B cell (primary cell): ENCODE measurements at places on chromosomes 16 and 17.
A peak's percentile ranks its signal among the peaks of the same experiment; 100 is the strongest.

DNA sequence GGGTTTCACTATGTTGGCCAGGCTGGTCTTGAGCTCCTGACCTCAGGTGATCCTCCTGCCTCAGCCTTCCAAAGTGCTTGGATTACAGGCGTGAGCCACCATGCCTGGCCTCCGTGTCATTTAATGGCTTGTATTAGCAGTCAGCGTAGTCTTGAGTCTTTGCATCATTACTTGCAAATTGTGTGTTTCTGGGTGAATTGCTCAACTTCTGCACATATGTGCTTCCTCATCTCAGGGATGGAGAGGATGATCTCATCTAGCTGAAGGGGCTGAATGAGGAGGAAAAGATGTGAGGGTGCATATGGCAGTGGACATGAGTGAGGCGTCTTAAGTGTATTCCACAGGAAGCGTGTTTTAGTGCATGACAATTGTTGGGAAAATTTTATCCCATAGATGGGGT is 155.8 kb downstream of the SNX29 start:
- no peak for DNase-seq

DNA sequence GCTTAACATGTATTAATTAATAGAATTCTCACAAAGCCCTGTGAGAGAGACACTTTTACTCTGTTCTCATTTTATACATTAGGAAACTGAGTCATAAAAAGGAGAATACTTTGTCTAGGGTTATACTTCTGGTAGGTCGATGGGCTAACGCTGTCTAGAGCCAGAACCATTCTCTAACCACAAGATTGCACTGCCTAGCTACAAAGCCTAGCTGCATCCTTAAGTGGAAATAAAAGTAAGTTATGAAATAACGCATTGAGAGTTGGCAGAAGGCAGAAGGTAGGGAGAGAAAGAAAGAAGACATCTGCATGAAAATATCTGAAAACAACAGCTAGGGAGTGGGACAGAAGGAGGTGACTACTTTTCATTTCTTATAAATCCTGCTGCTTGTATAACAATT is 33.2 kb downstream of the IRX6 start:
- DNase-seq: no peak

- no peak for DNase-seq
Measured at GRCh38 chr17:14355556-14355955, 54.7 kb downstream of the HS3ST3B1 start.

- DNase-seq: no peak
Measured at GRCh38 chr17:48549281-48549630, 4.3 kb upstream of the HOXB2 start.

GRCh38 chr16:19524356-19524615 is 544 bp downstream of the CCP110 start:
- no peak for DNase-seq

GRCh38 chr16:73308771-73309170 is 260.8 kb upstream of the ZFHX3 start:
- no peak for DNase-seq

DNA sequence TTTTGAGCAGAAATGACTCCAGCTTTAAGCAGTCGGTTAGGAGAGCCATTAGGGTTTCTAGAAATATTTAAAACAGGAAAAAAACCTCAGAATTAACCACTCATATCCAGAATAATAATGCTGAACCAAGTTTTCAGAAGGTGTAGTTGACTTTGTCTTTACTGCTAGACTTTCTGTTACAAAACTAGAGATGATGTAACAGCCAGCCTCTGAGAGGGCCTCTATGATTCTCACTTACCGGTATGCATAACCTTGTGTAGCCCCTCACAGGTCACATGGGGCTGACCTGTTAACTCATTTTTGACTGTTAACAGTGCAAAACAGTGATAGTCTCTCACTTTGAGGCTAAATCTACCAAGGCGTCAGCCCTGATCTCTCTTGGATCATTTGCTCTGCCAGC is 74.3 kb downstream of the TEX14 start:
- no peak for DNase-seq

DNA sequence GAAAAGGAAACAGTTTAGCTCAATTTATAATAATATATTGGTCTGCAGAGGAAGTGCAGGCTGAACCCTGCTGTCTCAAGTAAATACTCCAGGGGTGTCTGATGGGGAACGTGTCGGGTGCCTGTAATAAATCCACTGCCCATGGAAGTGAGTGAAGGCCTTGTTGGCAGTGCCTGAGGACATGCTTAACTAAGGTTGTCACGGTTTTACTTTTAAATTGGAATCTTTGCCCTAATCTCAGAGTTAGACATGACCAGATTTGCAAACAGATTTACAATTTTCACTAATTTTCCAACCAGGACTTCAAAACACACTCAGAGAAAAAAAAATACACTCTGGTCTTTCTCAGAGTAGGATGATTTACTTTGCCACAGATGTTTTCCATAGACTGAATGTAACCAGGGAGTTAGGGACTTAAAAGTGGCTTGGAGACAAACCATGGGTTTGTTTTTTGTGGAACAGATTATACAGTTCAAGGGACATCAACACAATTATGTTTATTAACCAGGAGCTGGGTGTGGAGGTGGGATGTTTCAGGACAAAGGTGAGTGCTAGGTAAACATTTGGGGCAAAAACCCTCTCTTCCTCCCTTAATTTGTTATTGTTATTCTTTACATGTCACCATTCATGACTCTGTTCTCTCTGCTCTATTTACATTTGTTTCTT is 144.5 kb downstream of the FTO start:
- no peak for DNase-seq

DNA sequence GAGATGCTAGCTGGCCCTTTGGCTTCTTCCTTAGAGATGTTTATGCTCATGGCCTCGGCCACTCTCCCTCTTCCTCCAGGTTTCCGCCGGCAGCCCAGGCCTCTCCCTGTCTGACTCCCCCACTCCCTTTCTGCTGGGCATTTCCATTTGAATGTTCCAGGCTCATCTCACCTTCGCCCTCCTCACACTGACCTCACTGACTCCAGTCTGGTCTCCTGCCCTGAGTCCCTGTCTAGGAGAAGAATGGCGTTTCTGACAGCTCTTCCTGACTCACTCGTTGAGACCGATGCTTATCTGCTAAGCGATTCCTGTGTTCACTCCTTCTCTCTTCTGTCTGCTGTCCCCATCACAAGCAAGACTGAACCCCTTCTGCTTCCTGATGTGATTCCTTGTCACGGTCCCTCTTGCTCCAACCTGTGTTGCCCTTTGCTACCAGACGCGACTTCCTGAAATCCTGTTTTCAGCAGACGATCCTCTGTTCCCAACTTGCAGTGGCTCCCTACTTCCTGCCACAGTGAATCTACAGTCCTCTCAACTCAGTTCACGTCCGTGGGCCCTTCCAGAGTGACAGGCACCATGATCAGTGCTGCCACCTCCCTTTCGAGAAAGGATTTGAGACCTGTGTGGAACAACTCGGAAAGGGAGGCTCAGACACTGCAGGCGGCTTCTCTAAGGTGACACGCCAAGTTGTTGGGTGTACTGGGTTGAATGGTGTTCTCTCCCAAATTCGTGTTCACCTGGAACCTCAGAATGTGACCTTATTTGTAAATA is 176.4 kb downstream of the MSI2 start:
- no peak for DNase-seq

GRCh38 chr17:8985054-8985701 is 19.7 kb upstream of the PIK3R5 start:
- peak; percentile 59 for DNase-seq

DNA sequence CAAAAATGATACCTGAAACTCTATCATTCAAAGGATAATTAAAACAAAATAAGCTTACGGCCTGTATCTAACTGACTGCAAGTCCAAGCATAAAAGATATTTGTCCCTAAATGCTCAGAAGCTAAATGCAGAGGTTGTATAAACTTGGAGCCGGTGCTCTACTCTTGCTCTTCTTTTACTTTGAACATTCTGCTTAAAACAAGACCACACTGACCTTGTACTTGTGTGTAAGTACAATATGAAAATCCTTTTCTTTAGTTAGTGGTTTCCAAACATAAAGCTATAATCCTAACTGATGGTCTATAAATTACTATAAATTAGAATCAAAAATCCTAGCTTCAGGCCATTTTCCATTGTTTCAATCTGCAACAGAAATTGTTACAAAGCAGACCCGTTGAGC is 74.6 kb downstream of the SPAG9 start:
- no peak for DNase-seq

- DNase-seq: no peak
Measured at GRCh38 chr17:32256701-32257019, 9.0 kb upstream of the RHBDL3 start.

DNA sequence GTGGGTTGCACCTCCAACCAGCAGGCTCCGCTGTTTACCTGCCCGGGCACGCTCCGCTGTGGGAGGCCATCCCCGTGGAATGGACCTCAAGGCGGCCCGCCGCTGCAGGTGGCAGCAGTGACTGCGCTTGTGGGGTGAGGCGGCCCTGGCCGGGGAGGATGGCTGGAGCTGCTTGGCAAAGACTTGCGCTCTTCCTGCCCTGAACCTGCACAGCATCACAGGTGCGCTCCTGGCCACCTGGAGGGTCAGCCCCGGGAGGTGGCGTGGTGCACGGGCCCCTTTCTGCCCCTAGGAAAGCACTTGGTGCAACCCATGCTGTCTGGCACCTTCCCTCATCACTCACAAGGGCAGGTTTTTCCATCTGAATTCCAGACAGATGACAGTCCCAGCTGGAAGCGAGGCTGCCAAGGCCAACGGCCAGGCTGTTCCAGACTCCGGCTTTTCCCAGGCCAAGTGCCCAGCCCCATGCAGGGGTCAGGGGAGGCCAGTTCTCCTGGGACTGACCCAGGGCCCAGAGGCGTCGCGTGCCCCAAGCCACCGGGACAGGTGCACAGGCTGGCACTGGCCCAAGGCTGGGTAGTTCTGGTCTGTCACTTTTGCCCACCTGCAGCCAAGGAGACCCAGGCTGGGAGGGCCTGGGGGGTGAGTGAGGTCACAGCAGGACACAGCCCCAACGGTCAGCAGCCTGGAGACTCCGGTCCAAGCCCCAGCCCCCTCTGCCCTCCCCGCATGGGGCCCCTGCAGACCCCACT is 13.3 kb downstream of the UTS2R start:
- no peak for DNase-seq

GRCh38 chr16:84648595-84649510 is 542 bp downstream of the KLHL36 start:
- peak; percentile 62 for DNase-seq

- no peak for DNase-seq
Measured at GRCh38 chr16:12602811-12603698, 200.6 kb downstream of the CPPED1 start.

DNA sequence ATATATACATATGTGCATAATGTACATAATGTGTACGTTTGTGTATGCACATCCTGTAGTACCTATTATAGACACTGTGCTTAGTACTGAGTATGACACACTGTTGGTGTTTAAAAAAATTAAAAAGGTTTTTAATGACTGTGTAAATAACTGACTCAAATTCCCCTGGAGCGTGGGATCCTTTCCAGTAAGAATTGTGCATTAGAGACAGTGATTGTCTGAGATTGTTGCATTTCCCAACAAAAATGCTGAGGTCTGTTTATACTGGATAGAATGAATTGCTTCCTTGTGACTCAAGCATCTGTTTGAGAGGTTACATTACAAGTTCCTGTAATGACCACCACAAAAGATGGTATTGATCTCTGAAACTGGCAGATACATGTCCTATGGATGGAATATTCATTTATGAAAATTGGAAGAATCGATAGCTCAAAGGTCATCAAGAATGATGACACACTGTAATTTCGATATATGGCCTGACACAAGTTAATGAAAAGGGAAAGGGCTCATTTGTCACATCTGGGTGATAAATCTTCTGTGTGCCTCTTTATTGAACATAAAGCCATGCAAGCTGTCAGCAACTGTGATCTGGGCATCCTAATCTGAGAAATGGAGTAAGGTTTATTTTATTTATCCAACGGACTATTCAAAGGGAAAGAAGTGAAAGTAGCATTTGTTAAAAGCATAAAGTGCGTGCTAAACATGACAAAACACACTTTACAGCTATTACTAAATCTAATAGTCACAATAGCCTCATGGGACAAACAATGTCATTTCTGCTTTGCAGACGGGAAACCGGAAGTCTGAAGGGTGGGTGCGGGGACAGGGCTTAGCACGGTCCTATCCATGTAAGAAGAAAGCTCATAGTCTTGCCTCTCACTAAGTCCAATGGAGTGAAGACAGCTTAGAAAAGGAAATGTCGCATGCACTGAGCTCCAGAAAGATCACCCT is 228.8 kb downstream of the CDH11 start:
- DNase-seq: no peak

DNA sequence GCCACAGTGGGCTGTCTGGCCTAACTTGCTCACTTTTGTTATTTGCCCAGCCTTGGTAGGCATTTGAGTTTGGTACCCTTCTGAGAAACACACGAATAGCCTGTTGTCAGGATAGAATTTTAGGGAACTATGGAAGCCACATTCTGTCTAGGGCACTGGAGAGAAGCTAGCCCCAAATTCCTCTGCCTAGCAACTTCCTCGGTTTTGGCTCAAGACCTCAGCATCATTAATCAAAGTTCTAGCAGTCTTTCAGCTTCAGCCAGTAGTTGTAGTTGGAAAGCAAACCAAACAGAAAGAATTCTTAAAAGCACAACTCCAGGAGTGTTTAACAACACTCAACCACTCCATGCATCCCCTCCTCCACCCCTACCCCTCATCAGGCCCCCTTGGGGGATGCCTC is 572.1 kb upstream of the PSMD7 start:
- DNase-seq: no peak

- no peak for DNase-seq
Measured at GRCh38 chr16:88848557-88848956, 8.2 kb downstream of the GALNS start.

GRCh38 chr17:42519546-42520491 is 16.2 kb upstream of the NAGLU start:
- no peak for DNase-seq

DNA sequence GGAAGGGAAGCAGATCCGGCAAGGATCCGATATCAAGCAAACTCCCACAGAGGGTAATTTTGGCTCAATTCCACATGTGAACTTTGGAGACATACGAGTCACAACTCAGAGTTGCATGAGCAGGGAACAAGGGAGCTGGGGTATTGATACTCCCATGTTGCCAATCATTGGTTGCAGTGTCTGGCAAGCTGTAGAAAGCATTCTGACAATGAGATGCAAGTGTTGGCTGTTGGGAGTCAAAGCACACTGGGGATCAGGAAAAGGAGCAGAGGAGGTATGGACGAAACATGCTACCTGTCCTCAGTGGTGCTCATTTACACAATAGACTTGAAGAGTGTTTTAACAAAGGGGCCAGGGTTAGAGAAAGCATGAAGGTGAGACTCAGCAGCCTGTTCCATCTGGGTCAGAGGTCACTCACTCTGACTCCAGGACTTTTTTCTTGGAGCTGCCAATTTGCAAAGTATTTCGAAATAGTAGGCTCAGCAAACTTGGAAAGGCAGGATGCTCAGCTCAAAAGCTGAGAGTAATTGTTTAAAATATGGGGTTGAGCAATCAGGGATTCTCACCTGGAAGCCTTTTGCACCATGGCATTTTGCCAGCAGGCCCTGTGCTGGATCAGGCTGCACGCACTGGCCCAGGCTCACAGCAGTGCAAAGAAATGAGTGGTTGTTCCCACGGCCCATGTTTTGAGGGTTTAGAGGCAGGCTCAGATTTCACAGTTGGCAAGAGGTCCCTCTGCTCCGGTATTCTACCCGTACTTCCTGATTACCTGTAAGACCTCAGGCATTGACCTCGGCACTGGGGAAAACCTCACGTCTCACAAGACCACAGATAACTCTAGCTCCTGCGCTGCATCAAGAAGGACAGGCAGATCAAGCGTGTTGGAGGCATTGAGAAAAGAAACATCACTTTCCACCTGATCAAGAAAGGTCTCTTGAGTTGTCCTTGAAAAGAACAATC is 17.6 kb upstream of the NKD1 start:
- no peak for DNase-seq

GRCh38 chr16:73190256-73190655 is 142.3 kb upstream of the ZFHX3 start:
- DNase-seq: no peak

- DNase-seq: no peak
Measured at GRCh38 chr16:58931436-58931835, 197.3 kb upstream of the GOT2 start.
